ENCODE measurements at places on chromosomes 4 and X.

- DNase-seq = no peak
Observed at GRCh38 chrX:40176351-40177116, 78.8 kb upstream of the BCOR start.

DNA sequence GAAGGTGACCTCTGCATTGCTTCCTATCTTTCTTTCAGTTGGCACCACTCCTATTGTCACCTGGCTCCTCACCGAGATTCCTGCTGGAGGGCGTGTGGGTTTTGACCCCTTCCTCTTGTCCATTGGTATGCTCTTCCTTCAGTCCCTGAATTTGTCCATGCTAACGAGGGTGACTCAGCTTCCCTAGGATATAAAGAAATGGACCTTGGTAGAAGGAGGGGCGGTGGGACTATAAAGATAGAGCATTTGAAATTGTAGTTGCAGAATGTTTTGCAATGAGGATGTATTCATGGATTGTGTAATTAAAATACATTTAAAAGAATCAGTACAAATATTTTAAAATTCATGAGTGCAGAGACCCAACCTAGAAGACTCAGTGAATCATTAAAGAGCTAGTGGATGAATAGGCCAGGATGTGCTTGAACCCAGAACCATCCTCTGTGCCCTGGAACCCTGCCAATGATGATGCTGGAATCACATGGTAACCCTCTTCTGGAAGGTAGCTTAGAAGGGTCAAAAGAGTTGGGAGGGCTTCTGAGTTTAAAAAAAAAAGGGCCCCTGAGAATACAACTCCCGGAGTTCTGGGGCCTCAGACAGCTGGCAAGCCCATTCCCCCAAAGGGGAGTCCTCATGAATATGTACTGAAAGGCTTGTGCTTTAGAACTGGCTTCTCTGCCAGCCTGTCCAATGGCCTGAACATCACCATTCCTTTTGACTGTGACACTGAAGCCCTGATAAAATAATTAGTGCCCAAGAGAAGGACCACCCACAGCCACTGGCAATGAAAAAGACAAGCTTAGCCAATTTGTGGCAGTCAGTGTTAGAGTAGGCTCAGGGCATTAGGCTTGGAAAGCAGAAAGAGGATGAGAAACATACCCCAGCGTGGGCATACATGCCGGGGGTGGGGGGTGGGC is 8.0 kb downstream of the XPNPEP2 start:
- no peak for DNase-seq

DNA sequence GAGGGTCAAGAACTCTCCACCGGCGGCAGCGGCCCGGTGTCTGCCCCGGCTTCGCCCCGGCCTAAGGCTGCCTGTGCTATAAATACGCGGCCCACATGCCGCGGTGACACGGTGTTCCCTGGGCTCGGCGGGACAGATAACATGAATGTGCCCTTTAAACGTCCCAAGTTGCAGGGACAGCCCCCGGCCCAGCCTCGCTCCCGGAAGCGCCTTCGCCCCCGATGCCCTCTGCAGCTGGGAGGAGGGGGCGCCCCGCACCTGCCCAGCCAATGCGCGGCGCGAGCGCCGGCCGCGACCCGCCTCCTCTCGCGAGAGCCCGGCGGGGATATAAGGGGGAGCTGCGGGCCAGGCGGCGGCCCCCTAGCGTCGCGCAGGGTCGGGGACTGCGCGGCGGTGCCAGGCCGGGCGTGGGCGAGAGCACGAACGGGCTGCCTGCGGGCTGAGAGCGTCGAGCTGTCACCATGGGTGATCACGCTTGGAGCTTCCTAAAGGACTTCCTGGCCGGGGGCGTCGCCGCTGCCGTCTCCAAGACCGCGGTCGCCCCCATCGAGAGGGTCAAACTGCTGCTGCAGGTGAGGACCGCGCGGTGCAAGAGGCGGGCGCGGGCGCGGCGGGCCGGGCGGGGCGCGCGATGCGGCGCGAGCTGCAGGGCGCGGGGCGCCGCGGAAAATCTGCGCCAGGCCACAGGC is at the start of gene SLC25A4:
SLC25A4 (plus strand) TSS at position 355 of the 689 bp plus-strand sequence; CDS start at position 462, 107 bp downstream.
- peak; percentile 35 for DNase-seq

- DNase-seq = no peak
Observed at GRCh38 chr4:99821918-99822503, 5.4 kb downstream of the DAPP1 start.

- DNase-seq = peak; percentile 23
Observed at GRCh38 chr4:129428454-129428853, 332.5 kb downstream of the C4orf33 start.

GRCh38 chrX:66012094-66012534 is 27.8 kb downstream of the VSIG4 start:
- DNase-seq = no peak
